ENCODE measurements at places on chromosomes 12 and 14.
A peak's percentile ranks its signal among the peaks of the same experiment; 100 is the strongest.

DNA sequence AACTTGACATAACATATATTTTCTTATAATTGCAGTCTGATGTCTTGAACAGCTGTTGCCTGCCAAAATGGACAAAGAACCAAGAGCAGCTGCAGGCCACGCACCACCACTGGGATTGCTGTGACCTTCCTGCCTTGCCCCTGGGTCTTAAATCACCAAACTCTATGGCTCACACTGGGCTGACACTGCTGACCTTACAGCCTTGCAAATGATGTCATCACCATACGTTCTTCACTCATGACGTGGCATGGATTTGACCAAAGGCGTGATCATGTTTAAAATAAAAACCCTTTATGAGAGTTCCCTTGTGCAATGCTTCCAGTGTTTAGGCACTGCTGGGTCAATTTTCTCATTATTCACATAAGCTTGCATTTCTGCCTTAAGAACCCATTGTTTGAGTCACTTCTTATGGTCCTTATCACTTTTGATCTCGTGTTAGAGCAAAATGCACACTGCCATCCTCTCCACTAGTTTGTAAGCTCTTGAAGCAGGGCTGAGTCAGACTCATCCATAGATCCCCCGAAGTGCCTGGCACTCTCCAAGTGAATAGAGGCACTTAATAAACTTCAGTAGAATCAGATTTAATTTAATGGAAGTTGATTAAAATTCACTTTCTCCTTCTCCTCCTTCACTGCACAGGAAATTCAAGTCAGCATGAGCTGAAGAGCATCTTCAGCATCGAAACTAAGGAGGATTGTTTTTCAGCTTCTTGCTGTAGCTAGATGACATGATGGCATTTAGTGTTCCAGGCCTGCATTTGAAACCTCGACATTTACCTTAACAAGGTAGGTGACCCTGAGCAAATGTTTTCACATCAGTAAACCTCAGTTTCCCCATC is 132.4 kb upstream of the PZP start:
- DNase-seq, result no peak

GRCh38 chr14:92635896-92636295 is 112.5 kb downstream of the LGMN start:
- no peak for DNase-seq

GRCh38 chr14:99841436-99842071 is 48.3 kb downstream of the EML1 start:
- DNase-seq, result no peak

DNA sequence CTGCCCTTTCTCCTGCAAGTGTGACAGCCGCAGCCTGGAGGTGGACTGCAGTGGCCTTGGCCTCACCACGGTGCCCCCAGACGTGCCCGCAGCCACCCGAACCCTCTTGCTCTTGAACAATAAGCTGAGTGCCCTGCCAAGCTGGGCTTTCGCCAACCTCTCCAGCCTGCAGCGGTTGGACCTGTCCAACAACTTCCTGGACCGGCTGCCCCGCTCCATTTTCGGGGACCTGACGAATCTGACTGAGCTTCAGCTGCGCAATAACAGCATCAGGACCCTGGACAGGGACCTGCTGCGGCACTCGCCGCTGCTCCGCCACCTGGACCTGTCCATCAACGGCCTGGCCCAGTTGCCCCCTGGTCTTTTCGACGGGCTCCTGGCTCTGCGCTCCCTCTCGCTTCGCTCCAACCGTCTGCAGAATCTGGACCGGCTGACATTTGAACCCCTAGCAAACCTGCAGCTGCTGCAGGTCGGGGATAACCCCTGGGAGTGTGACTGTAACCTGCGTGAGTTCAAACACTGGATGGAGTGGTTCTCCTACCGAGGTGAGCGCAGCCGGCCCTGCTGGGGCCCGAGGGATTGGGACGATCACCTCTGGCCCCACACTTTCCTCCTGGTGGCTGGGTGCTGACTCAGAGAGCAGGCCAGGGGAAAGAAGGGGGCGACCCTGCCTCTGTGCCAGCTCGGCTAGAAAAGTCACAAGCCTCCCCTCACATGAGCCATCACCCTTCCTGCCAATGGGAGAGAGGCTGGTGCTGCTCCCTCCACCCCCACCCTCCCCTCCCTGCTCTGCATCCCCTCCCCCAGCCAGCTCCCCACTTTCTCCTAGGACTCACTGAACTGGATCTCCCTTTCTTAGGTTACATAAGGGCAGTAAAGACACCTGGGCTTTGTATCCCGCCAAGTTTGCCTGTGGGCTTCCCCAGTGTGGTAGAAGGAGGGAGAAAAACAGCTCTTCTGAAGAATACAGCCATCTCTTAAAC is 10.9 kb downstream of the LRTM2 start:
- peak; percentile 25 for DNase-seq

GRCh38 chr12:25730489-25731349 is 177.6 kb upstream of the LMNTD1 start:
- DNase-seq, result no peak

GRCh38 chr14:22994762-22995275 is 12.5 kb upstream of the AJUBA start:
- no peak for DNase-seq

DNA sequence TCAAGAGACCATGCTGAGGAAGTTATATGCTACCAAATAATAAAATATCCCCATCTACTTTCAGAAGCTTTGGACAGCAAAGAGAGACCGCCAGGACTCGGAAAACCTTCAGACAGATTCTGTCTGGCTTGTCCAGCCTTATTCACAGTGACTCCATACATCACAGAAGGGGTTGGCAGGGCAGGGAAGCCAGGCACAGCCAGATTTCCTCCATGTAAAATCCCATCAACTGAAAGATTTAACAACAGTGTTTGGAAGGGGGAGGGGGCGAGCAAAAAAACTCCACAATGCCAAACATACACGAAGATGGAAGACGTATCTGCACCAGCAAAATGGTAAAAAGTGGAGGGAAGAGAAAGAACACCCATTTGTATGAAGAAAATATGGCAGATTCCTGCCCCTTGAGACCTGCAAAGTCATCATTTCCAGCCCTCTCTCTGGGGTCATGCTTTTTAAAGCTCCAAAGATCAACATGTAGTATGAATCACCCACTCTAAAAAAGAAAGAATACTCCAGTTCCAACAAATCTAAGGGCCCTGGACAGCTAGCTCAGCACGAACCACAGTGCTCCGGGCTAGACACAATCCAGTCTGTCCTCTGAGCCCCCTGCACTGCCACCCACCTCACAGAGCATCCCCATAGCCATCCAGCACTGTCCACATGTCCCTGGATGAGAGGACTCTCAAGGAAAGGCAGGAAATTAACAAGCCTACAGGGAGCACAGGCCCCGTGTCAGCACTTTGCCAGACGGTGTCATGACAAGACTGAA is 116.4 kb downstream of the DICER1 start:
- DNase-seq, result no peak

GRCh38 chr12:6696690-6697583 is 3.7 kb downstream of the PIANP start:
- no peak for DNase-seq

GRCh38 chr12:93090731-93091172 is 161.7 kb upstream of the EEA1 start:
- peak; percentile 56 for DNase-seq
